Renal cortex interstitium (tissue), 15 donors: ENCODE measurements at places on chromosomes 12 and 14. TPM values are rescaled to one million over a fixed set of nuclear protein-coding genes. Genes with fewer than 3 reads are reported as not detected.

GRCh38 chr12:112938751-112939150, 477 bp downstream of the OAS3 start:
- DNase-seq: no peak

DNA sequence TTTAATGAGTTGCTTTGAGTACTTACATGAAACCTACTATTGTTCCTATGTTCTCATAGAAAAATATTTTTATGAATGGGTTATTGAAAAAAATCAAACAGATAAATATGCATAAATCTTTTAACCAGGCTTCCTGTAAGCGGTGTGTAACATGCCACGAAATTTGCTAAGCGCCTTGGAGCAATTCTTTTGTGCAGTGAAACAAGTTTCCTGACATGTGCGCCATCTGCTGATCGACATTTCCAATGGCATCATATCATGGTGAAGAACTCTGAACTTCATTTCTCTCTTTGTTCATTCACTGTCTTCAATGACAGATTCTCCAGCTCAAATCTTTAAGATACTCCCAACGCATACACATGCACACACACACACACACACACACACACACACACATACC, 145.6 kb upstream of the NAV3 start:
- DNase-seq: peak; percentile 50

DNA sequence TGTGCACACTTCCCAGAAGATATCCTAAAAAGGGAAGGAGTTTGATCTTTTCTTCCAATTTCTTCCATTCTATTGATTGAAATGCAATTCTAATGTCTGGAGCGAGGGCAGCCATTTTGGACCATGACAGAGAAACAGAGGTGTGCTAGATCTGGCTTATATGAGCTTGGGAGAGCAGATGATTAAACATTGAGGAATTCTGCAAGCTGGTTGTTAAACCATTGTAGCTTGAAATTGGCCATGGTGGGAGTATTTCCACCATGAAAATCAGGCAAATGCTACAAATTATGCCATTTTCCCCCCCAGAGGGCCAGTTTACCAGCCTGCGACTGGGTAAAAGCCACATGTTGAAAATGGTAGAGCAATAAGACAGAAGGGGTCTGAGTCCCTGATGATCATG, 155.0 kb downstream of the PAWR start:
- DNase-seq: no peak

CCDC175 gene
- 0.54 TPM for polyA plus RNA-seq

- DNase-seq: no peak
Observed at GRCh38 chr14:96203635-96204034, 1.0 kb upstream of the BDKRB2 start.

C12orf60 gene
- polyA plus RNA-seq: 5.3 TPM

ESRRB gene
- polyA plus RNA-seq: 6.4 TPM

GRCh38 chr12:67271976-67272375, 2.8 kb downstream of the CAND1 start:
- DNase-seq: no peak

P2RX7 gene
- 0.79 TPM for polyA plus RNA-seq

DNA sequence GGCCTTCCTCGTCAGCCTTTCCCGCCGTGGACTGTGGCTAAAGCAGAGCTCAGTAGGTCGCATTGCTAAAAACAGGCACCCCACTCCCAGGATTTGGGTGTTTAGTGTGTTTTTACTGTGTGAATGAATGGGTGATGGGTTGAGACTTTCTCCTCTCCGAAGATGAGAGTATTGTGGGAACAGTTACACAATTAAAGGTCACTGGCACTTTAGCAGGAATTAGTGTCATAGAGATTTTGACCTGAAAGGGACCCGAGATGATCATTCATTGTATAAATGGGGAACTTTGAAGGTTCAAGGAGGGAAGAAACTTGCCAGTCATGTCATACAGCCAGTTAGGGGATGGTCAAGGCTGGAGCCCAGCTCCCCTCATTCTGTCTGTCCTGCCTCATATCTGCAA, 56.9 kb downstream of the TSPAN9 start:
- DNase-seq: no peak

DNA sequence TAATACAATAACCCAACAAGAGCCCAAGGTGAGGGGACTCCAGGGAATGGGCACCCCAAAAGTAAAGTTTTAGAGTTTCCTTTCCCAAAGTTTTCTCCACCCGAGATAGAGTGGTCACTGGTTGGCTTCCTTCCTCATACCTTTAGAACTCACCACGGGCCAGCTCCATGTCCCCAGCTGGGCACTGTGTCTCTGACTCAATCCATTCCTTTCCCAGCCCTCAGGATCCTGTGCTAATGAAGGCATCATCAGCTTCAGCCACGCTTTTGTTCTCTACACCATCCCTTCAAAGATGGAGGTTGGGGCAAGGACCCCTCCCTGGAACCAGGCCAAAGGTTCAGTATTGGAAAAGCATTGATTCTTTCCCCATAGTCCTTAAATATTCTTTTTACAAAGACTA, 59.8 kb upstream of the VASH1 start:
- no peak for DNase-seq

RFX4 gene
- 0.06 TPM for polyA plus RNA-seq

- no peak for DNase-seq
Observed at GRCh38 chr14:30193845-30194501, 266.3 kb upstream of the PRKD1 start.

TSPAN19 gene
- 0.32 TPM for polyA plus RNA-seq

DNA sequence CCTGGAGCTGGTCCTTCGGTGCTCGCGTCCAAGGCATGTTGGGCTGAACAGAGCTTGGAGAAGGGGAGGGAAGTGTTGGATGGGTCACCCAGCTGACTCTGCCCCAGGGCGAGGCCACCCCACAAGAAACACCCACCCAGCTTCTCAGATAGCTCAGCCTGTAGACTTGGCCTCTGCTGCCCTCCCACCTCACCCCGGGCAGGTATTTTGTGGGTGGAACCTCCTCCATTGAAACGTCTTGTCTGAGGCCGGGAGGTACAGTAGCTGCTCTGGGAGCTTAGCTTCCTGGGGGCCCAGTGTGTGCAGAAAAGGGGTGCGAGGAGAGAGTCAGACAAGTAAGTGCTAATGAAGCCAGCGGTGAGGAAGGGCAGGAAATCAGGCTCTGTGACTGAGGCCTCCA, 54.8 kb upstream of the TSPAN9 start:
- DNase-seq: no peak

DNA sequence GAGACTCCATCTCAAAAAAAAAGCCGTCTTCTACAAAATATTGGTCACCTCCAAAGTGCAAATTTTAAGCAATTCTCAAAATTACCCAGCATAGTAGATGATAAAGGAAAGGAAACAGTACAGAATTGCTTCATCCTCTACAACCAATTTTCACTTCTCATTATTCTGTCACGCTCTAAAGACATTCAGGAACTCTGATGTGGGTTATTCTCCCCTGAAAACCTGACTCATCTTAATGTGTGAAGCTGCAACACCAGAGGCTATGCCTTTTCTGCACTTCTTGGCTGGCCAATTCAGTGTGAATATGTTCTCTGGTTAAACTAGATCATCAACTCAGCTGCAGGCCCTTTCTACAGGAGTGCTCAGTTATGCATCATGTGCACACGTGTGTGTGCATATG, 11.0 kb downstream of the PTGER2 start:
- DNase-seq: no peak

DNA sequence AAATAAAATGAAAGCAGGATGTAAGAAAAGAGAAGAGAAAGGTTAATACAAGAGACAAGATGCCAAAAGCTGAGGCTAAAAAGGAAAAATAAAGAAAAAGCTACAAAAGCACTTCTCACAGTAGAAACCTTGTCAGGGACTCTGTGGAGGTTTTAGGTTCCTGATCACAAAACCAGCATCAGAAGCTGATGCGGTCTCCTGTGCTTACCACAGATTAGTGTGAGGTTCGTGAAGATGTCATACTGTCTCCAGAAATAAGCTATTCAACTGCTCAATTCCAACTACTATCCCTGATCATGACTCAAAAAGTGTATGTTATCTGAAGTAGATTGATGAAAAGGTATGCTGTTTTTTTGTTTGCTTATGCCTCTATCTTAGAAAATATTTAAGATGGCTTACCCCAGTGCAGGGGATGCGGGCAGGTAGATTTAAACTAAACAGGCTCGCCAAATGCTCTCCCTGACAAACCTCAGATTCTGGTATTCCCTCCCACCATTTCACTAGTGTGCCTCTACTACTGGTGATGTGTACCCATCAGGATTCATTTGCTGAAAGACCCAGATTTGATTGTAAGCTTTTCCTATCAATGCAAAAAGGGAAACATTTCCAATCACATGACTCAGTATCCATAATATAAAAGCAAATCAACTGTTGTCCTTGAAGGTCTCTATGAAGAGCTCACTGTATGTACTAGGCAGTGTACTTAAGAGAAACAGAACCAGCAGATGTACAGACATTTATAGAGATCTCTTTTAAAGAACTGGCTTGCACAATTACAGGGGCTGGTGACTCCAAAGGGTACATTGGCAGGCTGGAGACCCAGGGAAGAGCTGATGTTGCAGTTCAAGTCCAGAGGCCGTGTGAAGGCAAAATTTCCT, 169.5 kb upstream of the FOXN3 start:
- no peak for DNase-seq

- DNase-seq: no peak
Observed at GRCh38 chr12:119157528-119157927, 21.2 kb upstream of the HSPB8 start.

ATXN2 gene
- 62.4 TPM for polyA plus RNA-seq

DNA sequence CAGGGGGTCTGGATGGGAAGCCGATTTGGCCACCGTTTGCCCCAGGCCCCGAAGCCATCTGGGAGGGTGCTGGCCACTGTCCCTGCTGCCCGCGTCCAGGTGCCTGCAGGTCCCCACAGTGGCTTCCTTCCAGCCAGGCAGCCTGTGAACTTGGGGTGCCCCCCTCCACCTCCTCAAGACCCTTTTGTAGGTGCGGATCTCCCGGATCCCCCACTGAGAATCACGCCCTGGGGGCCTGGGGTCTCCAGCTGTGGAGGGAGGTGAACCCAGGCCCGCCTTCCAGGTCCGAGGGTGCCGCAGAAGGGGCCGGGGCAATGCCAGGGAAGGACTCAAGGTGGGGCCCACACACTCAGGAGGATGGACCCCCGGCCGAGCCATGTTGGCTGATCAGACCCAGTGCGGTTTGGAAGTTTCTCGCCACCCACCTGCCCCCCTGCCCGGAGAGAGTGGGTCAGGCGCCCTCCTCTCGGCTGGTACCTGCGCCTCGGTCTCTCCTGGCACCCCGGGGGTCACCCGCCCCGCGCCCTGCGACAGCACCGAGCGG, 1.7 kb downstream of the MMP17 start:
- DNase-seq: no peak

DNA sequence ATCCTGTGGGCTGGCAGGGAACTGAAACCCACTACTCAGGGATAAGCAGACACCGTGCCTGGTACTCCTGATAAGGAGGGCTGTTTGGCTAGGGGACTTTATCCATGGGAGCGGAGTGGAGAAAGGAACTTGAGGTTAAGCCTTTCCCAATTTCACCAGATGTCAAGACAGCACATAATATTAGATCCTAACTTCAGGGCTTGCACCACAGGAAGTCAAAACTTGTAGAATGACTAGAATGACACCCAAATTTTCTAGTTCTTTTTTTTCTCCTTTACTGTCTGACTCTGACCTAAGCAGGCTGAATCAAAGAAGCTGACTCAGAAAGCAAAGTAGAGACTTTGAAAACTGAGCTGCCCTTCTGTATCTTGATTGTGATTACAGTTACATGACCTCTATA, 7.1 kb upstream of the CGRRF1 start:
- no peak for DNase-seq

KRT71 gene
- polyA plus RNA-seq: not detected

- DNase-seq: no peak
Observed at GRCh38 chr14:20836668-20837338, 34.2 kb upstream of the RNASE1 start.

- DNase-seq: no peak
Observed at GRCh38 chr12:126718365-126718764, 1548.6 kb upstream of the TMEM132C start.

PTGER2 gene
- polyA plus RNA-seq: 6.8 TPM

GRCh38 chr12:104579718-104580495, 123.2 kb downstream of the CHST11 start:
- no peak for DNase-seq

DNA sequence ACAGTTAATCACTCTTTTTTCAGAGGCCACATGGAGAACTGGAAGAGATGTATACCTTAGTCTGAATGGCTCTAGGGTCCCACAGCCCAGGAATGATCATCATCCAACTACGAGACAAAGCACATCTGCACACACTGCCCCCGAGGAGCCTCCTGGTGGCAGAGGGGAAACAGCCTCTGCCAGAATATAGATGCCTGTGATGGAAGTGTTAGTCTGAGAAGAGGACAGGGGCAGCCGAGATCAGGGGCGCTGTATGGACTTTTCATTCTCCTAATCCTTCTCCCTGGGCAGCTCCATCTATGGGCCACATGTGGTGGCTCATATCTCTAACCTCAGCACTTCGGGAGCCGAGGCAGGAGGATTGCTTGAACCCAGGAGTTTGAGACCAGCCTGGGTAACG, 82.8 kb upstream of the CAPRIN2 start:
- DNase-seq: no peak

LUM gene
- polyA plus RNA-seq: 52.3 TPM

GRCh38 chr14:61596990-61597389, 98.3 kb upstream of the HIF1A start:
- no peak for DNase-seq

B4GALNT1 gene
- 0.84 TPM for polyA plus RNA-seq

ESR2 gene
- polyA plus RNA-seq: 1.7 TPM

NPFF gene
- polyA plus RNA-seq: 1.00 TPM

- DNase-seq: peak; percentile 44
Observed at GRCh38 chr12:85836197-85837090, at the start of gene RASSF9. Gene RASSF9, minus strand, starts transcription at chr12:85836409. Its CDS starts 208 bp downstream, at chr12:85836201.

DNA sequence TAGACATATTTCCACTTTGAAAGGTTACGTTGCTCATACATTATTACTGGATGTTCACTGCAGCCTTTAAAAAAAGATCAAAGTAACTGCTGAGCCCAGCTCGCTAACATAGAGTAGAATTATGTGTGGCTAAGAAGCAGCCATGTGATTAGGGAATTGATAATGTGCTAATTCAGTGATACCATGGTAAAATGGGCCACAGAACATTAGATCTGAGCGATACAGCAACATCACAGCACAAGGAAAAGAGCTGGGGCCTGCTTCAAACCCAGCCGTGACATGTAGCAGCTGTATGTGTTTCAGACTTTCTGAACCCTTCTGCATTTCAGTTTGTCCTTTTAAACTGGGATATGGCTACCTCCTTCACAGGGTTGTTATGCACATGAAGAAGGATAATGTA, 92.3 kb upstream of the LMNTD1 start:
- no peak for DNase-seq

DNA sequence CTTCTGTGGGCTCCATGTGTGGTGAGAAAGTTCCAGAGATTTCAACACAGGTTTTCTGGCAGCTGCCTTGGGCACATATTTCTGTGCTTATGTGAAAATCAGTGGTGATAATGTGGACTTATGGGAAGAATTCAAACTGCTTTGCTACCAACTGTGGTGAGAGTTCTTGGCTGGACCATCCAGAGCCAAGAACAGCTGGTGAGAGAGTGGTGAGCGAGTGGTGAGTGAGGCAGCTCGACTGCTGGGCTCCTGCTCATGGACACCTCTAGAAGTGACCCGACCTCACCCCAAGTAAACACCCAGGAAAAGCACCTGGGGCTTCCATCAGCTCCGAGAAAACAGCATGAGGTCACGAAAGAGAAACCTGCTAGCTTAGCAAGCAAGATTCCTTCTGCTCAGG, 106.4 kb downstream of the PIWIL1 start:
- no peak for DNase-seq

- no peak for DNase-seq
Observed at GRCh38 chr14:95365401-95365800, 45.7 kb upstream of the CLMN start.
